ENCODE measurements at places on chromosomes 5 and 9.
A peak's percentile ranks its signal among the peaks of the same experiment; 100 is the strongest.

GRCh38 chr9:120526534-120526933 lies 53.4 kb downstream of the CDK5RAP2 start:
- H3K27ac ChIP-seq = no peak overlapping the region
- DNase-seq = no peak
- H3K36me3 ChIP-seq = peaks cover 85% of the 10 kb centered on the region

DNA sequence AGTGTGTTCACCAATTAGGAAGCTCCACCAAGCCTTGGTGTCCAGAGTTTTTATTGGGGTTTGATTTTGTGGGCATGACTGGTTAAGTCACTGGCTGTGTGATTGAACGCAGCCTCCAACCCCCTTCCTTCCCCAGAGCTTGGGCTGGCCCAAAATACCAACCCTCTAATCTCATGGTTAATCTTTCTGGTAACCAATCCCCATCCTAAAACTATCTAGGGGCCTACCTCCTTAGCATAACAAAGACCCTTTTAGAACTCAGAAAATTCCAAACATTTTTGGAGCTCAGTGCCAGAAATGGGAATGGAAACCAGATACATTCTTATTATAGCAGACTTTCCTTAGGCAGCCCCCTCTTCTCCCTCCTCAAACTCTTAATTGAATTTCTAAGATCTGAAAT lies 35.9 kb upstream of the HRH2 start:
- H3K36me3 ChIP-seq = no peaks in the 10 kb centered on the region
- H3K27me3 ChIP-seq = no peaks in the 10 kb centered on the region
- DNase-seq = no peak
- H3K4me3 ChIP-seq = no peak overlapping the region
- no peaks in the 10 kb centered on the region for H3K4me1 ChIP-seq

DNA sequence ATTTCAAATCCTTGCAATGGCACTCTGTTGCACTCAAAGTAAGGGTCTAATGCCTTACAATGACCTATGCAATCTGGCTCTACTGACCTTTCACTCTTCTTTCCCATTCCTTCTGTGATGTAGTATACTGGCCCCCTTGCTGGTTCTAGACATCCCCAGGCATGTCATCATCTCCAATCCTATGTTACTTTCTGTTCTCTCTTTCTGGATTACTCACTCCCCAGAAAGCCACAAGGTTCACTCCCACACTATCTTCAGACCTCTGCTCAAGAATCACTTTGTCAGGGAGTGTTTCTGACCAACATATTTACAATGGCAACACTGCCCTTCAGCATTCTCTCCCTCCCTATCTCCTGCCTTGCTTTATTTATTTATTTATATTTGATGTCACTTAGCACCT lies 802.2 kb upstream of the WWC1 start:
- no peak for DNase-seq
- no peak overlapping the region for H3K27ac ChIP-seq
- H3K4me1 ChIP-seq = no peaks in the 10 kb centered on the region
- H3K36me3 ChIP-seq = no peaks in the 10 kb centered on the region

GRCh38 chr5:3310541-3311261 lies 284.9 kb upstream of the IRX1 start:
- H3K4me3 ChIP-seq = no peak overlapping the region
- H3K4me1 ChIP-seq = no peaks in the 10 kb centered on the region
- DNase-seq = no peak
- H3K27ac ChIP-seq = no peak overlapping the region
- H3K36me3 ChIP-seq = no peaks in the 10 kb centered on the region
- no peaks in the 10 kb centered on the region for H3K27me3 ChIP-seq

DNA sequence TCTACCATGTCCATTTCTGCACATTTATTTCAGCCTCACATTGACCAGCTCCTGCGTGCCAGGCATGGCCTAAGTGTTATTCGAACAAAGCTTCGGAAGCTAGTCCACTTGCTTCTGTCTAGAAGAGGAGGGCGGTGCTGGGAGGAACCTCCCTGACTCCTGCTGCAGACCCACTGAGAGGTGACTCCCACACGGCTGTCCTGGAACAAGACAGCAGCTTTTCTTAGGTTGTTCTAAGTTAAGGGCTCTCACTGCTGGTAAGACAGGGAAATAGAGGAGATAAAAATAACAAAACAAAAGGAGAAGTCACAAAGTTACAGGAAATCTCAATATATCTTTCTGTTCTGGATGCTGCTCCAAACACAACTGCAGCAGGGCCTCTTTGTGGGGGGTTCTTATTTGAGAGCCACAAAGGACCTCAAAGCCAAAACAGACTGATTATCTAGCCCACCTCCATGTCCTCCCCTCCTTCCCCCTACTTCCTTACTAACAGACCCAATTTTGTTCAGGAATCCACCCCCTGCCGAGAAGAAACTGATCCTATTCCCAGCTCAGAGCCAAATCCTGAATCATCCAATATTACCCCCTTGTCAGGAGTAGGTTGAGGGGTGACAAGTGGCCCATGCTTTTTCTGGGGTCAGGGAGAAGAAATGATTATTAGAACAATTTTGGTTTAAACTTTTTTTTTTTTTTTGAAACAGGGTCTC lies 28.4 kb upstream of the KCNIP1 start:
- no peak overlapping the region for H3K4me3 ChIP-seq
- H3K4me1 ChIP-seq = no peaks in the 10 kb centered on the region
- H3K36me3 ChIP-seq = no peaks in the 10 kb centered on the region

- no peaks in the 10 kb centered on the region for H3K36me3 ChIP-seq
- no peak overlapping the region for H3K4me3 ChIP-seq
- no peak overlapping the region for H3K27ac ChIP-seq
- H3K4me1 ChIP-seq = no peaks in the 10 kb centered on the region
- no peak for DNase-seq
Observed at GRCh38 chr5:127919006-127919796, 164.4 kb upstream of the SLC12A2 start.

- H3K36me3 ChIP-seq = no peaks in the 10 kb centered on the region
- H3K27me3 ChIP-seq = no peaks in the 10 kb centered on the region
- no peak overlapping the region for H3K27ac ChIP-seq
- DNase-seq = no peak
- peaks cover 65% of the 10 kb centered on the region for H3K4me1 ChIP-seq
- H3K4me3 ChIP-seq = no peak overlapping the region
Observed at GRCh38 chr5:142780871-142781270, 10.7 kb downstream of the ARHGAP26 start.

- H3K27ac ChIP-seq = no peak overlapping the region
- no peaks in the 10 kb centered on the region for H3K36me3 ChIP-seq
- H3K27me3 ChIP-seq = no peaks in the 10 kb centered on the region
- H3K4me3 ChIP-seq = no peak overlapping the region
- no peaks in the 10 kb centered on the region for H3K4me1 ChIP-seq
- DNase-seq = no peak
Observed at GRCh38 chr5:169873642-169874041, 106.7 kb downstream of the INSYN2B start.

- no peaks in the 10 kb centered on the region for H3K27me3 ChIP-seq
- no peaks in the 10 kb centered on the region for H3K4me1 ChIP-seq
- peak; percentile 54 for DNase-seq
- no peak overlapping the region for H3K4me3 ChIP-seq
- H3K36me3 ChIP-seq = no peaks in the 10 kb centered on the region
Observed at GRCh38 chr5:180470966-180471582, 23.1 kb upstream of the CNOT6 start.
